Stimulated activated CD4-positive, alpha-beta T cell treated with anti-CD3 and anti-CD28 coated beads, Interleukin-2, amount 100 ng/mL, for 24 hours (primary cell): ENCODE measurements at places on chromosomes 6 and 20.
A peak's percentile ranks its signal among the peaks of the same experiment; 100 is the strongest.

- no peak for DNase-seq
These were observed 8.7 kb downstream of the SNX21 start for GRCh38 chr20:45842169-45842812.

- DNase-seq = no peak
These were observed 495.5 kb upstream of the MAP3K7 start for GRCh38 chr6:91082311-91082832.

- DNase-seq = no peak
These were observed 30.5 kb downstream of the C6orf15 start for GRCh38 chr6:31081872-31082271.

- peak; percentile 70 for DNase-seq
These were observed 29.7 kb downstream of the RREB1 start for GRCh38 chr6:7137335-7138045.

GRCh38 chr6:67131827-67132226, 1424.8 kb upstream of the EYS start:
- no peak for DNase-seq

DNA sequence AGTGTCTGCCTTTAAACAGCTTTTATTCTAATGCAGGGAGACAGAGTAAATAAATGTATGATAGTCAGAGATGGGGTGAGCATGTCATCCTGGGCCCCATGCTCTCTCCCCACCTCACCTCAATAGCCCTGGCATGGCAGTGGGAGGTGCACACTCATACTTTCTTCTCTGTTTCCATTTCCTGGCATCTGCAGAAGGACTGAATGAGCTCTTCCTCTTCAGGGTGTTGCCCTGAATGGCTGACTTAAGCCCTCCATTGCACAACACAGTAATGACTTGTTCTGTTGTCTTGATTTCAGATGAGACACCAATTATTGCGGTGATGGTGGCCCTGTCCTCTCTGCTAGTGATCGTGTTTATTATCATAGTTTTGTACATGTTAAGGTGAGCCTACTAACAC, 57.0 kb upstream of the GNRH2 start:
- DNase-seq = peak; percentile 59

GRCh38 chr20:33675136-33675959, 1.1 kb upstream of the NECAB3 start:
- DNase-seq = no peak

- DNase-seq = no peak
These were observed 15.0 kb downstream of the ALDH8A1 start for GRCh38 chr6:134934793-134935485.

DNA sequence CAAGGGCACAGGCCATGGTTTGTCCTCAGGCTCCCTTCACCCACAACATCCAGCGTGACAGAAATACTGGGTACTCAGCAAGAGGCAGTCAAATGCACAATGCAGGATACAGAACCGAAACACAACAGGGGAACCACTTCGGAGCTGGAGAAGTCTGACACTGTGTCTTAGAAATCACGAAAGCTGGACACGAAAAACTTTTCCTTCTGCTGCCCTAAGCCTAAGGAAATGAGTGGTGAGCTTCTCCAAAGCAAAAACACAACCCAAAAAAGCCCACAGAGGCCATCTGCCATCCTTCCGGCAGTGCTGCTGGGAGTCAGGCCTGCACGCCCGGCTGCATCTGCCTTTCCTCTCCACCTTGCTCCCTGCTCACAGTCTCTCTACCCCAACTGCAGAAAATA, 106.3 kb downstream of the SLC23A2 start:
- no peak for DNase-seq

DNA sequence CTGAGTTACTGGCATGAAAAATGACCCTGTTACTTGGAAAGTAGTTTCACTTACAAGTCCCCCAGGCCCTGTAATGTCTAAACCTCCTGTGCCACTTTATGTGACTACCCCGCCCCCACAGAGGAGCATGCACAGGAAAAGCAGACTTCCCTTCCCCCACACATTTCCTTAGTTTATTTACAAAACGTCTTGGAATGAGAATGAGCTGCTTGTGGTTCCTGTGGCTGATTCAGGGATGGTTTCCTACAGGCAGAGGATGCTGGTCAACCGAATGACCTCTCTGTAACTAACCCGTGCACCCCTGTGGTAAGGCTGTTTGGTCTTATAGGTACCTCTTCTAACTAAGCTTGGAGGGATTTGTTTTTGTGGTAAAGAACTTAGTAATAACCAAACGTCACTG, 28.5 kb downstream of the RSPO3 start:
- no peak for DNase-seq
